ENCODE measurements at places on chromosomes 5 and 9.

DNA sequence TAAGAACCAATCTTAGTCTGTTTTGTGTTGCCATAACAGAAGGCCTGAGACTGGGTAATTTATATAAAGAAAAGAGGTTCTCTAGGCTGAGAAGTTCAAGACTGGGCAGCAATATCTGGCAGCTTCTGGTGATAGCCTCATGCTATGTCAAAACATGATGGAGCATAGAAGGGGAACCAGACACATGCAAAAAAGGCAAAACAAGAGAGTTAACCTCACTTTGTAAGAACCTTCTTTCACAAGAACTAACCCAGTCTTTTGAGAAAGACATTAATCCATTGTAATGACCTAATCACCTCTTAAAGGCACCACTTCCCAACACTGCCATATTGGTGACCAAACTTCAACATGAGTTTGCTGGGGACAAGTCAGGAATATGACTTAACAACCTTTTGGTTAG is 37.3 kb downstream of the FSD1L start:
- DNase-seq = no peak

GRCh38 chr5:77984587-77984986 is 208.4 kb upstream of the TBCA start:
- no peak for DNase-seq

- DNase-seq = no peak
Observed at GRCh38 chr5:173567548-173567947, 48.9 kb downstream of the BOD1 start.

GRCh38 chr9:133998915-133999595 is 6.9 kb upstream of the VAV2 start:
- DNase-seq = no peak

- DNase-seq = no peak
Observed at GRCh38 chr9:36862206-36863145, 171.6 kb downstream of the PAX5 start.

DNA sequence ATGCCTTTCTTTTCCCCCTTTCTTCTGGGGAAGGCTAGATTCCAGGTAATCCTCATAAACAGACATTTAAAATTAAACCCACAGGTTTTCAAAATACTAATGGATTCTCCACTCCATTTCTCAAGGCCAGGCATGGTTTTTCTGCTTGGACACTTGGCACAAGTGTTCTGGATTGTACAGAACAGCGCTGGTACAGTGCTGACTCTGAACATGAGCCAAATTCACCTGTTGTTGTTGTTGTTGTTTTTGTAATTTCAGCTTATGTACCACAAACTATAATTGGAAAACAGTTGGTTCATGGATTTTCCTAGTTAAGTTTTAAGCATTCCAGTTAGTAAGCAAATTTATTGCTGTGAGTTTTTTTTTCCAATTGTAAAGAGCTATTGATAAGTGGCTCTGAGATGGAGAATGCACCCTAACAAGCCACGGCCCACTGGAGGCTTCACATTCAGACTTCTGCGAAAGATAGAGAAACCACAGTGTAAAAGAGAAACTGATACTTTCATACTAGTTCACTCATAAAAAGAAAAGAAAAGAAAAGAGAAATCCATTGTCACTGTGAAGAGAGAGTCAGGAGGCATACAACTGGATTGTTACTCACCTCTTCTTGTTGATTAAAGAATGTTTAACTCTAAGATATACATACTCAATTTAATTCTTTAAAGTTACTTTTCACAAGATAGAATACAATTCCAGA is 16.2 kb upstream of the ITGA1 start:
- peak; percentile 72 for DNase-seq

DNA sequence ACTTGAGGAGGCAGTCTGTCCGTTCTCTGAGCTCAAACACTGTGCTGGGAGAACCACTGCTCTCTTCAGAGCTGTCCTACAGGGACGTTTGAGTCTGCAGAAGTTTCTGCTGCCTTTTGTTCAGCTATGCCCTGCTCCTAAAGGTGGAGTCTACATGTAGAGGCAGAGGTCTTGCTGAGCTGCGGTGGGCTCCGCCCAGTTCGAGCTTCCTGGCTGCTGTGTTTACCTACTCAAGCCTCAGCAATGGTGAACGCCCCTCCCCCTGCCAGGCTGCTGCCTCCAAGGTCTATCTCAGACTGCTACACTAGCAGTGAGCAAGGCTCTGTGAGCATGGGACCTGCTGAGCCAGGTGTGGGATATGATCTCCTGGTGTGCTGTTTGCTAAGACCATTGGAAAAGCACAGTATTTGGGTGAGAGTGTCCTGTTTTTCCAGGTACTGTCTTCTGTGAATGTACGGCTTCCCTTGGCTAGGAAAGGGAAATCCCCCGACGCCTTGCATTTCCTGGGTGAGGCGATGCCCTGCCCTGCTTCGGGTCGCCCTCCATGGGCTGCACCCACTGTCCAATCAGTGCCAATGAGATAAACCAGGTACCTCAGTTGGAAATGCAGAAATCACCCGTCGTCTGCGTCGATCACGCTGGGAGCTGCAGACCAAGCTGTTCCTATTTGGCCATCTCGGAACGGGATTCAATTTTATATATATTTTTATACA is 58.5 kb downstream of the CNTRL start:
- DNase-seq = peak; percentile 64

- DNase-seq = peak; percentile 80
Observed at GRCh38 chr5:108747774-108748400, at the start of gene FER. FER (plus strand) TSS chr5:108747897; CDS start chr5:108798183, 50,286 bp downstream.
